ENCODE measurements at places on chromosomes 12 and 14. TPM values are rescaled to one million over a fixed set of nuclear protein-coding genes. Genes with fewer than 3 reads are reported as not detected.

- no peaks in the 10 kb centered on the region for H3K27me3 ChIP-seq
- no peak for DNase-seq
- no peak overlapping the region for H3K27ac ChIP-seq
- H3K4me3 ChIP-seq: no peak overlapping the region
- H3K36me3 ChIP-seq: no peaks in the 10 kb centered on the region
Measured at GRCh38 chr14:88995437-88996198, 171.2 kb downstream of the TTC8 start.

- DNase-seq: no peak
- H3K36me3 ChIP-seq: no peaks in the 10 kb centered on the region
Measured at GRCh38 chr12:132754160-132754932, 7.3 kb downstream of the ANKLE2 start.

DNA sequence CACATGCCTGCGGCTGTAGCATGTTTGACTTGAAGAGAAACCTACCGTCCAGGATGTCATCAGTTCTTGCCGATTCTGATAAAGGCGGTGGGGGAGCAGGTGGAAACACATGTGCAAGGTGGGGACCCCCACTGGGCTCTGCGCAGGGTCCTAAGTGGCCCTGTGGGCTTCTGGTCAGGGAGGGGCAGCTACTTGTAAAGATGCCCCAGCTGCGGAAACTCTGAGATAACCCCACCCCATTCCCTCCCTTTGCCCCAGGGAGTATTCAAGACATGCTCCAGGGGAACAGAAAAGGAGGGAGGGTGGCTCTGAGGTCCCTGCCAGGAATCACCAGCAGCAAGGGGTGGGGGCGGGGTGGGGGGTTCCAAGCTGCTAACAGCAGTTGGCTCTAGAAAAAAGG is 67.6 kb downstream of the PIWIL1 start:
- H3K27ac ChIP-seq: no peak overlapping the region
- DNase-seq: no peak
- no peaks in the 10 kb centered on the region for H3K27me3 ChIP-seq

The NABP2 gene
- total RNA-seq: 33.1 TPM

All from sigmoid colon (tissue), 7 donors.